T-helper 1 cell (primary cell): ENCODE measurements at places on chromosomes 11 and 22.

GRCh38 chr11:104467404-104467803, 303.5 kb upstream of the PDGFD start:
- DNase-seq: no peak

DNA sequence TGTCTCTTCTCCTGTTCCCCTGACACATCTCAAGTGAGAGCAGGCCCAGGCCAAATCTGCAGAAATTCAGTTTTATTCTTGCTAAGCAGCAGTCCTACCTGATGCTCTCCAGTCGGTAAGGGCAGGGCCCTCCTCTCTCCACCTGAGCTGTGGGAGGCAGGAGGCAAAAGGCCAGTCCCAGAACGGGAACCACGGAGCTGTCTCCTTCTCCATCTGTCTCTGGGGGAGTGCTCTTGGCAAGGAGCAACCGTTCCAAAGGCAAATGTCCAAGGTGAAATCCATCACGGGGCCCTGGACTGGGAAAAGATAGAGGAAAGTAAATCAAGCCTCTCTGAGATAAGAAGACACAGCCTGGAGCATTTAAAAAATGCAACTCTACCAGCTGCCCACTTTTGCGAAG, 65.2 kb upstream of the CDON start:
- no peak for DNase-seq

GRCh38 chr11:130070846-130071200, 1.1 kb downstream of the APLP2 start:
- DNase-seq: no peak

DNA sequence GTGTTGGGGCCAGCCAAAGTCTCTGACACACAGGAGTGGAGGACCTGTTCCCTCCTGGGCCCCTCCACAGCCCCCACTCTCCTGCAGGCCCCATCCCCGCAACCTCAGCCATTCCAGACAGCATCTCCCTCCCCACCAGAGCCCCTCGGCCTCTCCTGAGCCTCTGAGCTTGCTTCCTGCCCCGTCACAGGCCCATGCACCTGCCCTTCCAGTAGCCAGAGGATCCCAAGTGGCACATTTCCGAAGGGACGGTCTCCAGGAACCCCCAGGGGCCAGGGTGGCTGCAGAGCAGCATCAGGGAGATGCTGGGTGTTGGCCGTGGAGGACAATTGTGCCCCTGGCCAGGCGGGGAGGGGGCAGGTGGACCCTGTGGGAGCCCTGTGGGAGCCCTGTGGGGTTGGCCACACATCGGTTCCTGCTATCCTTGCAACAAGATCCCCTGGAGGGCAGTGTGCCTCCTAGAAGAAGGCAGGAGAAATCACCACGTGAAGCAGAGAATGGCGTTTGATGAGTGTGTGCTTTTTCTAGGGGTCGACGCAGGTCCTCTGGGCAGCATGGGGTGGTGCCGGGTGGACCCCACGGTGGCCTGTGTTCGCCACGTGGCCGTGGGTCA, 45.3 kb upstream of the PPARA start:
- no peak for DNase-seq

- no peak for DNase-seq
Measured at GRCh38 chr11:7160814-7161489, 72.2 kb downstream of the RBMXL2 start.

DNA sequence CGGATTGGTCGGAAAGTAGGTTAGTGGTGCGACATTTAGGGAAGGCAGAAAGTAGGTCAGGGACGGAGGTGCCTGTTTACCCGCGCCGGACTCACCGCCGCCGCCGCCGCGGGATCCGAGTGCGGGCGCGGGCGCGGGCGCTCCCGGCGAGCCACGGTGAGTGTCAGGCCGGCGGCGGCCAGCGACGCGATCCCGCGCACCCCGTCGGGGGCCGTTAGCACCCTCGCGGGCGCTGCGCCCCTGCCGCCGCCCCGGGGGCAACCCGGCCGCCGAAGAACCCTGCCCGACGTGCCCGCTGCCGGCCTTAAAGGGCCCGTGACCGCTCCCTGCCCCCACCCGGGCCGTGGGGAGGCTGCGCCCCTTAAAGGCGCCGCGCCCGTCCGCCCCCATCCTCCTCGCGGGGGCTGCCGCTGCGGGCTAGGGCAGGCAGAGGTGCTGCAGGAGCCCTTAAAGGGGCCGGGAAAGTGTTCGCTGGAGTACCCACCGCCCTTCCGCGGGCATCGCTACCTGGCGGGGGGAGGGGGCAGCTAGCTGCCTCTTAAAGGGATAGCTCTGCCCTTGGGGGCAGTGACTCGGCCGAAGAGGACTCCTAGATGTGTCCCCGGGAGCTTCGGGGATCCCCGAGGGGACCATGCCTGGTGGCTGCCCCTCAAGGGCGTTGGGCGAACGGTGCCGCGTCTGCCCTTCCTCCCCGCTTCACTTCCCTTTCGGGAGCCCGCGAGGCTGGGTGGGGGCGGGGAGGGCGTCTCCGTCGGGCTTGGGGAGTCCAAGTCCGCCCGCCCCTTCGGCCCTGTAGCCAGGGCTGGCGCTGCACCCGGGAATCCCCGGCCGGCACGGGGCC, at the start of gene BMAL1:
TSS of gene BMAL1 (plus strand) at position 23 of the 841 bp plus-strand sequence. CDS start 76,519 bp downstream, outside the sequence.
- DNase-seq: peak; percentile 24

GRCh38 chr22:40024201-40025061, 29.7 kb downstream of the FAM83F start:
- DNase-seq: peak; percentile 51

DNA sequence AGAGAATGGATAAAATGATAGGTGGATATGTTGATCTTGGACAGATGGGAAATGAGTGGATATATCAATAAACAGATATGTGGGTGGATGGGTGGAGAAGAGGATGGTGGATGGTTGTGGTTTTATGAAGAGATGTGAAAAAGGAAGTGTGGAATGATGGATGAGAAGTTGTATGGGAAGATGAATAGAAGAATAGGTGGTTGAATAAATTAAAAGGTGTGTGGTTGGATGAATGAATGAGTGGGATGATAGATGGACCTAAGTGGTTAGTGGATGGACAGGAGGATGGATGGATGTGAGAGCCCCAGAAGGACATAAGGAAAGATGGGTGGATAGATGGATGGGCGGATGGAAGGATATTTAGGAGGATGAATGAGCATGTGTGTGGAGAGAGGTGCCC, 913 bp upstream of the CD44 start:
- DNase-seq: no peak
